Natural killer cell (primary cell): ENCODE measurements at places on chromosomes 2 and 18.

- H3K27me3 ChIP-seq = no peaks in the 10 kb centered on the region
- no peaks in the 10 kb centered on the region for H3K36me3 ChIP-seq
- H3K27ac ChIP-seq = no peak overlapping the region
- no peak for DNase-seq
Observed at GRCh38 chr2:136021406-136021805, 36.0 kb upstream of the DARS1 start.

DNA sequence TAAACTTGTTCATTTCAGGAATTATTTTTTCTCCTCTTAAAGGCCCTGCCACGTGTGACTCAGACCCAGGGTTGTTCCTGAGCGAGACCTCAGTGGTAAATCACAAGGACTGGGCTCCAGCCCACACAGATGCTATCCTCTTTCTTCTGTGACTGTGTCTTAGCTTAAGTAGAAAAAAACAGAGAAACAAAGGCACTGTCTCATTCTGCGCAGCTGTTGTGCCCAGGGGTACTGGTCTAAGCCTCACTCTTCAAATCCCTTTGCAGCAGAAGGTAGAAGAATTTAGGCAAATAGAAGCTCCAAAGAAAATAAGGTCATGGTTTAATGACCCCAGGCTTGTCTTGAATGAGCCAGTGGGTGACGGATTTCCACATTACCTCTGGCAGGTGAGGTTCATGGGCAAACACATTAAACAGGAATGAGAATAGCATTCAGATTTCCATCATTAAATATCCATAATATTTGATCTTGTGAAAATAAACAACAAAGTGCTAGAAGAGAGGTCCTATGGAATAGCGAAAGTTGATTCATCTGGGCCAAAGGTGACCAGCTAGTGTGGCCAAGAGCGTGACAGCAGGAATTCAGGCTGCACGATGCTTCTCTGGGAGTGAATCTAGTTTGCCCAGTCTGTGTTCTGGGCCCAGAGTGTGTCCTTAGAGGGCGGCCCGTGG is 63.3 kb downstream of the LIPG start:
- no peak overlapping the region for H3K4me3 ChIP-seq
- no peaks in the 10 kb centered on the region for H3K4me1 ChIP-seq
- H3K36me3 ChIP-seq = no peaks in the 10 kb centered on the region
- DNase-seq = no peak

DNA sequence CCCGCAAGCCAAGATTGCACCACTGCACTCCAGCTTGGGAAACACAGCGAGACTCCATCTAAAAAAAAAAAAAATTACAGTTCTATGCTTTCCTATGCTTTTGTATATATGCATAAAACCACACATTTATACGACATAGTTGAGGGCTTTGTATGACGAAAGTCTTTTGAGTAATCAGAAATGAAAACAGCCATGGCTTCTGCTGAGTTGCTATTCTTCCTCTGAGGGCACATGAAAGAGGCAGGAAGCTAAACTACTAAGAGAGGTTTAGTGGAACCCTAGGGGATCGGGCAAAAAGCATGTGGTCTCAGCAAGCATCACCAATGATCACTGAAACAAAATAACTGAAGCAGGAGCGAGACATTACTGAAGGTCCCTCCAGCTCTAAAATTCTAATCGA is 99.6 kb downstream of the ZAP70 start:
- no peak overlapping the region for H3K4me3 ChIP-seq
- no peaks in the 10 kb centered on the region for H3K27me3 ChIP-seq
- peaks cover 52% of the 10 kb centered on the region for H3K36me3 ChIP-seq

DNA sequence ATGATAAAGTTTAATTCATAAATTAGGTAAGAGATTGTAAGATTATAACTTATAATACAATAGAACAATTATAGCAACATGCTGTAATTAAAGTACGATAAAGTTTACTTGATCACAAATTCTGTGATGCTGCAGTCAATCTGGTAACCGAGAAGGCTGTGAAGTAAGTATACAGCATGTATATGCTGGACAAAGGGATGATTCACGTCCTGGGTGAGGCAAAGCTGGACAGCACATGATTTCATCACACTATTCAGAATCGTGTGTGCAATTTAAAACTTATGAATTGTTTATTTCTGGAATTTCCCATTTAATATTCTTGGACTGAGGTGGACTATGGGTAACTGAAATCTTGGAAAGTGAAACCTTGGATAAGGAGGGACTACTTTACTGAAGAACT is 522.2 kb upstream of the CNTNAP5 start:
- H3K36me3 ChIP-seq = no peaks in the 10 kb centered on the region
- H3K27ac ChIP-seq = no peak overlapping the region
- no peaks in the 10 kb centered on the region for H3K27me3 ChIP-seq
- no peak for DNase-seq
- H3K4me1 ChIP-seq = no peaks in the 10 kb centered on the region

DNA sequence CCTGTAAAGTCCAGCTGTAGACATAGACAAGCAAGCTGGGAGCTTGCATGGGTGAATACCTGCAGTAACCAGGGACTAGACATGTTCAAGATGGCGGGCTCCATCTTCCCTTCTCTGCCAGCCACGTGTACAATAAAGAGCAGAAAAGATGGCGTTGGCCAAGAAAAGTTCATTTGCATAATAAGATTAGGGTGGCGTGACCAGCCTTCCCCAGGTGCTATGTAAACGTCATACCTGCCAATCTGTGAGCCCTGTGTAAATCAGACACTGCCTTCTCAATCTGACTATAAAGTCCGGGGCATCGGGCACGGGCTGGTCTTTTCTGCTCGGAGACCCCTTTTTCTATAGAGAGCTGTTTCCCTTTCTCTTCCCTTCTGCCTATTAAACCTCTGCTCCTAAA is 101.6 kb upstream of the XPO1 start:
- H3K27ac ChIP-seq = no peak overlapping the region
- H3K27me3 ChIP-seq = no peaks in the 10 kb centered on the region
- no peak for DNase-seq
- H3K36me3 ChIP-seq = no peaks in the 10 kb centered on the region
- H3K4me1 ChIP-seq = no peaks in the 10 kb centered on the region
- no peak overlapping the region for H3K4me3 ChIP-seq

GRCh38 chr2:8281950-8282857 is 399.7 kb upstream of the ID2 start:
- no peaks in the 10 kb centered on the region for H3K27me3 ChIP-seq
- H3K27ac ChIP-seq = peak overlapping the region; percentile 71
- H3K4me1 ChIP-seq = peaks cover 53% of the 10 kb centered on the region
- peak; percentile 53 for DNase-seq
- H3K36me3 ChIP-seq = peaks cover 9% of the 10 kb centered on the region
- peak overlapping the region; percentile 60 for H3K4me3 ChIP-seq

DNA sequence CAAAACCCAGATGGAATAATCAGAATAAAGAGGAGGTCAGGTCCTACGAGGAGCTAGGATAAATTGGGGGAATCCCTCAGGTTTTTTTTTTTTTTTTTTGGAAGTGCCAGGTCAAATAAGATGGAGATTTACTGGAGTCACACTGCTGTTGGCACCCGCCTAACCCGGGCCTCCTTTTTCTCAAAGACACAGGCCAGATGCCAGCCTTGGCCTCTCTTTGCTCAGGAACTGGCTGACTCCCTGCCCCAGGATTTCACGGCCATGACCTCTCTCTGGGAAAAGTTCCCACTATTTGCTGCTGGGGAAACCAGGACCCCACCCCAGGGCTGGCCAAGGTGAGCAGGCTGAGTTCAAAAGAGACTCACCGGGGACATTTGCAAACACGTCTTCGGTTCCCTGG is 2.5 kb downstream of the CD8A start:
- peak; percentile 27 for DNase-seq
- peak overlapping the region; percentile 64 for H3K27ac ChIP-seq
- H3K4me1 ChIP-seq = peaks cover 74% of the 10 kb centered on the region
- H3K27me3 ChIP-seq = peaks cover 14% of the 10 kb centered on the region
